NB4 (cell line): ENCODE measurements at places on chromosomes 13 and 19.

- DNase-seq: no peak
These were observed 10.4 kb downstream of the OLFM4 start for GRCh38 chr13:53038993-53039392.

GRCh38 chr13:92317066-92317465 lies 909.5 kb upstream of the GPC6 start:
- DNase-seq: no peak

- DNase-seq: no peak
These were observed 14.5 kb downstream of the NKPD1 start for GRCh38 chr19:45146251-45146650.

DNA sequence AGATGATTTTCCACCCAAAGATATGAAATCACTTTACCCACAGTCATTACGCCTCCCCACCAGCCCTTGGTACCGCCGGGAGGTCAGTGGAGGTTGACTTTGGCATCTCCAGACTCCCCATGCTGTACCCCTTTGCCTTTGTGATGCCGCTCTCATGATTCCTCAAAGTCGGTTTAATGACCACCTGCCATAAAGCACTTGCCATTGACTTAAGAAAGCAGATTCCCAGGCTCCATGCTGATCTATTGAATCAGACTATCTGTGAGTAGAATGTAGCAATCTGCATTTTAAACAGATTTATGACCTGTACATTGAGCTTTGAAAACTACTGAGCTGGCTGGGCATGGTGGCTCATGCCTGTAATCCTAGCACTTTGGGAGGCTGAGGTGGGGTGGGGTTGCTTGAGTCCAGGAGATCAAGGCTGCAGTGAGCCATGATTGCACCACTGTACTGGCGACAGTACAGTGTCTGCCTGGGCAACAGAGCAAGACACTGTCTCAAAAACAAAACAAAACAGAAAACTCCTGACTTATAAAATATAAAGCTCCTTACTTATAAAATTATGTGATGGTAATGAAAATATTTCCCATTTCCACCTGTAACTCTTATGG lies 235.2 kb downstream of the KLF5 start:
- DNase-seq: no peak

- DNase-seq: no peak
These were observed 180.9 kb downstream of the B3GLCT start for GRCh38 chr13:31380715-31381114.

DNA sequence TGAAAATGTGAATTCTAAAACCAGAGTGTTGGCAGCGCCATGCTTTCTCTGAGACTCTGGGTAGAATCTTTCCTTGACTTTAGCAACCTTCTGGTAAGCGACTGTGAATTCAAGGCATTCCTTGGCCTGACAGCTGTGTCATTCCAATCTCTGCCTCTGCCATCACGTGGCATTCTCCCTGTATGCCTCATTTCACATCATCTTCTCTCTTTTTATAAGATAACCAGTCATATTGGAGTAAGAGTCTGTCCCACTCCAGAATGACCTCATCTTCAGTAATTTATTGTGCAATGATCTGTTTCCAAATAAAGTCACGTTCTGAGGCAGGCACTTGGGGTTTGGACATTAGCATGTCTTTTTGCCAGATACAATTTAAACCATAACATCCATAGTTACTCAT lies 103.4 kb upstream of the POSTN start:
- DNase-seq: no peak

- no peak for DNase-seq
These were observed 399 bp upstream of the SPTBN4 start for GRCh38 chr19:40466219-40466984.

DNA sequence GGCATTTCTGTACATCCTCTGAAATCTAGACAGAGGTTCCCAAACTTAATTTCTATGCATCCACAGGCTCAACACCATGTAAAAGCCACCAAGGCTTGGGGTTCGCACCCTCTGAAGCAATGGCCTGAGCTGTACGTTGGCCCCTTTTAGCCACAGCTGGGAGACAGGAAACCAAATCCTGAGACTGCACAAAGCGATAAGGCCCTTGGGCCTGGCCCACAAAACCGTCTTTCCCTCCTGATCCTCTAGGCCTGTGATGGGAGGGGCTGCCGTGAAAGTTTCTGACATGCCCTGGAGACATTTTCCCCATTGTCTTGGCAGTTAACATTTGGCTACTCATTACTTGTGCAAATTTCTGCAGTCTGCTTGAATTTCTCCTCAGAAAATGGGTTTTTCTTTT lies 766.4 kb downstream of the GPC5 start:
- DNase-seq: peak; percentile 8

GRCh38 chr19:45164577-45165335 lies 4.0 kb upstream of the NKPD1 start:
- peak; percentile 88 for DNase-seq

- DNase-seq: peak; percentile 51
These were observed at the start of the genes EMC10 and GARIN5A for GRCh38 chr19:50476224-50476906. EMC10 (plus strand) TSS chr19:50476507; CDS start chr19:50476545, 38 bp downstream. GARIN5A (minus strand) TSS chr19:50476848; CDS start chr19:50476388, 460 bp downstream.

DNA sequence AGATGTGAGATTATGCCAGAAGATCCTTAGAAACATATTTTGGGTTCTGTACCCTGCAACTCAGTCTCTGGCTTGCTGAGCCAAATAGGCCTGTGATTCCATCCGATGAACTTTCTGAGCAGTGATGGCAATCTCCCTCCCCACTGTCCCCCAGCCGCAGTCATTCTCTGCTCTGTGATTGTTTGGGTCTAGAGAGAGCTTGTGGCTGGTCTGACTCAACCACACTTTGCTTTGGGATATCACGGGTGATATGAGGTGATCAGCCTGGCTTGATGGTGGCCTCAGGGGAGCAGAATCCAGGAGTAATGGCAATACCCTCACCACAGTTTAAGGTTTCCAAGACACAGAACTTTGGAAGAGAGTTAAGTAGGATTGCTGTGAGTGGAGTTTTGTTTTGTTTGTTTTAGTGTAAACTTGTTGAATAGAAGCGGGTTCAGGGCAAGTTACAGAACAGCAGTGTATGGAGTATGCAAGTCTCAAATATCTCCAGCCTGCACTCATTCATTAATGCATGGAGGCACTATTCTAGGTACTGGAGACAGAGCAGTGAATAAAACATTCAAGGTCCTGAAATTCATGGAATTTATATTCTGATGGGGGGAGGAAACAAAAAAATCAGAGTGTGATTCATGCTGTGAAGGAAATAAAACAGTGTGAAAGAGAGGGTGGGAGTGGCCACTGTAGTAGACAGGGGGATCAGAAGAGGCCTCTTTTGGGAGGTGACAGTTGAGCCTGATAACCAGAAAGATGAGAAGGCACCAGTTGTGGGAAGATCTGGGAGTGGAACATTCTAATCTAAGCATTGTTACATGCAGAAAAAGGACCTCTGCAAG lies 5.3 kb downstream of the SAMD4B start:
- DNase-seq: no peak
